Body of pancreas (tissue), 4 donors: ENCODE measurements at places on chromosomes 5 and 9.

GRCh38 chr5:168291964-168292785 is 730 bp downstream of the WWC1 start:
- peak overlapping the region; percentile 87 for H3K27ac ChIP-seq
- H3K36me3 ChIP-seq: no peaks in the 10 kb centered on the region
- DNase-seq: peak; percentile 42
- peaks cover 82% of the 10 kb centered on the region for H3K4me1 ChIP-seq
- H3K4me3 ChIP-seq: peak overlapping the region; percentile 67
- H3K27me3 ChIP-seq: no peaks in the 10 kb centered on the region

DNA sequence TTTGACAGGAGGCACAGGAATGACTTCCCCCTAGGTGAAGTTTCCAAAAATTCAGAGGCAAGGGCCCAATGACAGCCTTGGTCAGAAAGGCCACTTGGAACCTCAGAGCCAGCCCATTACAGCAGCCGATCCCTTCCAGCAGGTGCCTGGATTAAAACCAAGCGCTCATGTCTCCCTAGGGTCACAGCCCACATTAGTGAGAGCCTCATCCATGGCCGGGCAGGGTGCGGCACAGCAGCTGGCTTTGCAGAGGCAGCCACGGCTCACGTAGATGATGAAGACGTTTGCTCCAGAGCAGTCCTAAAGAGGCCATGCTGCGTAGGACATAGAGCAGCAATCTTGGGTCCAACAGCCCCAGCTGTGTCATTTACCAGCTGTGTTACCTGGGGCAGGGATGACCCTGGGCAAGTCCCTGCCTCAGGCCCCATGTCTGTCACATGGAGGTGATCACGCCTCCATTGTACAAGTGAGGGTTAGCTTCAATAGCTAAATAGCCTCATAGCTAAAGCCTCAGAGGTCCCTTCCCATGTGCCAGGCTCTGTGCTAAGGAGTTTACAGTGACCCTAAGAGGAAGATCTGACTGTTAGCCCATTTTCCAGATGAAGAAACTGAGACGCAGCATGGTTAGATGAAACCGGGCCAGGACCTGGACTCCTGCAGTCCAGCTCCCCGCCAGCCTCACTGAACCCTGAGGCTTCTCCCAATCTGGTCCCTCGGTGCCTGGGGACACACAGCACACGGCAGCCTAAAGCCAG is 39.2 kb downstream of the NEK6 start:
- DNase-seq: no peak
- H3K36me3 ChIP-seq: no peaks in the 10 kb centered on the region
- peaks cover 49% of the 10 kb centered on the region for H3K4me1 ChIP-seq
- H3K27me3 ChIP-seq: no peaks in the 10 kb centered on the region

- no peak overlapping the region for H3K4me3 ChIP-seq
- H3K36me3 ChIP-seq: no peaks in the 10 kb centered on the region
Measured at GRCh38 chr5:83104021-83104420, 26.7 kb downstream of the XRCC4 start.

- H3K27ac ChIP-seq: no peak overlapping the region
- no peaks in the 10 kb centered on the region for H3K27me3 ChIP-seq
- no peak for DNase-seq
- H3K36me3 ChIP-seq: peaks cover 6% of the 10 kb centered on the region
- H3K4me3 ChIP-seq: no peak overlapping the region
Measured at GRCh38 chr9:104882566-104882965, 45.4 kb downstream of the ABCA1 start.

- H3K36me3 ChIP-seq: no peaks in the 10 kb centered on the region
- H3K27ac ChIP-seq: peak overlapping the region; percentile 92
- no peak overlapping the region for H3K4me3 ChIP-seq
- peak; percentile 93 for DNase-seq
- H3K27me3 ChIP-seq: no peaks in the 10 kb centered on the region
- H3K4me1 ChIP-seq: peaks cover 85% of the 10 kb centered on the region
Measured at GRCh38 chr9:136695435-136695895, 8.2 kb upstream of the AGPAT2 start.

DNA sequence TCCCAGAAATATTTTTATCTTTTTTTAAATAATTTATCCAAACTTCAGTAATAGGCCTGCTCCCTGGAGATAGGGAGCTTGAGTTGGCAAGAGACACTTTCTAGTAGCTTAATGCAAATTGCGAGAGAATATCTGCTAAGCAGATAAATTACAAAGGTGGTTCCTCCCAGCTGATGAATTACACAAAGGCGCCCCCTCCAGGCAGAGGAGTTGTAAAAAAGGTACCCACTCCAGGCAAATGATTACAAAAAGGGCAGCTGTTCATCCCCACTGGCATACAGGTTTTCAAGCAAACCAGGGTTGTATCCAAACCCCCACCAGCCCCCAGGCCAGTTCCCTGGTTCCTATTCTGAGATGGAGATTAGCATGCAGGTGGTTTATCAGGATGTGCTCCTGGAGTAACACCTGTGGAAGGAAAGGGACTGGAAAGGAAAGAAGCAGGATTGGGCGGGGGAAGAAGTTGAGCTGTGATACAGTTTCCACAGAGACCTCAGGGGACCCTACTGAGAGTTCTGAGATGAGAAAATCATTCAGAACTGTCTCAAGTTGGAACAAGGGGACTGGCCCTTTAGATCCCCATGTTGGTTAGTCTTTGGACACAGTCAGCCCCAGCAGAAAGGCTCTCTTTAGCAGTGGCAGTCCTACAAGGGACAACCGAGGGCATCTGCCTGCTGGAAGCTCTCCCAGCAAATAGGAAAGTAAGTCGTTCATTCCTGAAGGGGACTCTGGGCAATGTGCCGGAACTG is 25.5 kb downstream of the ESM1 start:
- H3K36me3 ChIP-seq: no peaks in the 10 kb centered on the region
- H3K4me1 ChIP-seq: no peaks in the 10 kb centered on the region
- H3K27ac ChIP-seq: no peak overlapping the region
- no peaks in the 10 kb centered on the region for H3K27me3 ChIP-seq
- no peak for DNase-seq
- H3K4me3 ChIP-seq: no peak overlapping the region

DNA sequence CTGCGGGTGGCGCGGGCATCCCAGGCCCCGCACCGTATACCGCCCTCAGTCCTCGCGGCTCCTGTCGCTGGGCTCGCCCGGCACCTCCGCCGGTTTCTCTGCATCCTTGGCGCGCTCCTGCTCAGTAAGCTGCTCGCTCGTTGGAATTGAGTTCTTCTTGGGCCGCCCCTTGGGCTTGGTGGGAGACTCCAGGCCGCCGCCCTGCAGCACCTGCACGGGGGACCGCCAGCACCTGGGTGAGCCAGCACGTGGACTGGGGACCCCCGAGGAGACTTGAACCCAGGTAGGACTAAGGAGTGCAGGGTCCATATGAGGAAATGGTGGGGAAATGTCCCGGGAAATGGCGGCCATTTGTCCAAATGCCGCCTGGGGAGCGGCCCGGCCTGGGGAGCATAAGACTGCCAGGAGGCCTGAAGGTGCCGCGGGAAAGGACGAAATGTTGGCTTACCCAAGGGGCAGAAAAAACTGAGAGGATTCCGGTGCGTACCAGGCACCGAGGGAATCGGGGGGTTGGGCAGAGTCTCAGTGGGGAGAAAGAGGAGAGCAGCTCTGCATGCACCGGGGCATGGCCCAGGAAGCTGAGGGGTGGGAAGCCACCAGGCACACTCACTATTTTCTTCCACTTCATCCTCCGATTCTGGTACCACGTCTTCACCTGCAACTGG is 2.9 kb downstream of the BARX1 start:
- H3K27me3 ChIP-seq: peaks cover 44% of the 10 kb centered on the region
- no peak overlapping the region for H3K4me3 ChIP-seq
- H3K27ac ChIP-seq: no peak overlapping the region
- H3K36me3 ChIP-seq: no peaks in the 10 kb centered on the region
- no peak for DNase-seq

- no peaks in the 10 kb centered on the region for H3K36me3 ChIP-seq
- no peaks in the 10 kb centered on the region for H3K4me1 ChIP-seq
- H3K27ac ChIP-seq: no peak overlapping the region
- no peaks in the 10 kb centered on the region for H3K27me3 ChIP-seq
- no peak overlapping the region for H3K4me3 ChIP-seq
- DNase-seq: no peak
Measured at GRCh38 chr5:123156577-123157296, 67.7 kb downstream of the PRDM6 start.

DNA sequence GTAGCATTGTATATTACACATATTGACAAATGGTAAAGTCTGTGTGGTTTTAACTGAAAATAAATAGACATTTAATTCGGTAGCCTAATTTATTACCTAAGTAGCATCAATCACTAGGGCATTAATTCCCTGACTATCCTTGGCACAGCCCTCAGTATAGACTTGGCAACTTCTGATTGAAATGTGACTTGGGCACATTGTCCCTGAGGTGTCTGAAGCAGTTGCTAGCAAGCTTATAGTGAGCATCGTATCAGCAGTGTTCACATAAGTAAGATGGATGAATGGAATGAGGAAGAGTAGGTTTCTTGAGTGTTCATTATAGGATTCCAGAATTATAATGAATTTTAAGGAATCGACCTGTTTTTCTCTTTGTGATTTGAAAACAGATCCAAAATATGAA is 16.1 kb downstream of the LURAP1L start:
- H3K27ac ChIP-seq: no peak overlapping the region
- no peak overlapping the region for H3K4me3 ChIP-seq
- peaks cover 16% of the 10 kb centered on the region for H3K4me1 ChIP-seq
- H3K36me3 ChIP-seq: no peaks in the 10 kb centered on the region
- no peak for DNase-seq

DNA sequence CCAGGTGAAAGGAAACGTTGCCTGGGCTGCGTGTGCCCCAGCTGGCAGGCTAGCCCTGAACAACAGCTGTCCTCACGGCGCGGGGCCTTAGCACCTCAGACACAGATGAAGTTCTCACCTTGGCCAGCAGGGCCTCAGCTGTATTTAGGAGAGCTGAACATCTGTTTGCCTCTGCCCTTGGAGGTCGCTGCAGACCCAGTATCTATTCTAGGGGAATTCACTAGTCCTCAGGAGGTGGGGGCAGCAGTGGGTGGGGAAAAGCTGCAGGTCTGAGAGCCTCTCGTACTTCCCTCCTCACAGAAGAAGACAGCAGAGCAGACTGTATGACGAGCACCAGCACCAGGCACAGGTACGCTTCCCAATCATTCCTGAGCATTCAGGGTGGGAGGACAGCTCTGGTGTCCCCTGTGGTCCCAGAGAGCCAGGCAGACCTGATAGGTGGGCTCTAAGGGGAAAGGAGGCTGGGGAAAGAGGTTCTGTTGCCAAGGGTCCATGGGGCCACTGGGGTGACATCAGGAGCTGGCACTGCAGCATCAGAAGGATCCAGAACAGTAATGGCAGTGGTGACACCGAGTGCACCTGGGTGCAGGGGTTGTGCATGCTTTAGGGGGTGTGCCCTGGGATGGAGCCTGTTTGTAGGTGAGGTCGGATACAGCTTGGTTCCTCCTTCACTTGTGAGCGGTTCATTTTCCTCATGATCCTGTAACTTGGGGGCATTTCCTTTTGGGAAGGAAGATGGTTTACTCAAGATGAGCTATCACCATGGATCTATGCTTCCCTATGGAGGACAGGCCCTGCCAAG is 13.8 kb downstream of the CD74 start:
- no peaks in the 10 kb centered on the region for H3K4me1 ChIP-seq
- H3K27me3 ChIP-seq: no peaks in the 10 kb centered on the region
- no peak for DNase-seq
- no peak overlapping the region for H3K4me3 ChIP-seq
- H3K27ac ChIP-seq: no peak overlapping the region

GRCh38 chr5:1376981-1377380 is 32.1 kb upstream of the CLPTM1L start:
- no peak overlapping the region for H3K4me3 ChIP-seq
- DNase-seq: no peak
- H3K27me3 ChIP-seq: no peaks in the 10 kb centered on the region
- no peaks in the 10 kb centered on the region for H3K36me3 ChIP-seq
- peaks cover 8% of the 10 kb centered on the region for H3K4me1 ChIP-seq
